ENCODE measurements at places on chromosomes 5 and 9.

DNA sequence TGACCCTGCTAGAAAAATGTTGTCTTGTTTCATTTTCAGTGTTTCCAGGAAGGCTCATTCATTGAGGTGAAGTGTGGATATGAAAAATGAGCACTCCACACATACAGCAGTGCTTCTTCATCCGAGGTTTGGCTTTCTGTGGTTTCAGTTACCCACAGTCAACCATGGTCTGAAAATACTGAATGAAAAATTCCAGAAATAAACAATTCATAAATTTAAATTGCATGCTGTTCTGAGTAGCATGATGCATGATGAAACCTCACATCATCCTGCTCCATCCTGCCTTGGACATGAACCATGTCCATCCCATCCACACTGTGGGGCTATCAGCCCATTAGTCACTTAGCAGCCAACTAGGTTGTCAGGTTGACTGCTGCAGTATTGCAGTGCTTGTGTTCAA lies 10.4 kb upstream of the SLC45A2 start:
- no peak for DNase-seq

- DNase-seq = no peak
Measured at GRCh38 chr5:19616701-19617215, 371.2 kb downstream of the CDH18 start.

- DNase-seq = no peak
Measured at GRCh38 chr9:130175355-130175754, 3.2 kb downstream of the NCS1 start.

DNA sequence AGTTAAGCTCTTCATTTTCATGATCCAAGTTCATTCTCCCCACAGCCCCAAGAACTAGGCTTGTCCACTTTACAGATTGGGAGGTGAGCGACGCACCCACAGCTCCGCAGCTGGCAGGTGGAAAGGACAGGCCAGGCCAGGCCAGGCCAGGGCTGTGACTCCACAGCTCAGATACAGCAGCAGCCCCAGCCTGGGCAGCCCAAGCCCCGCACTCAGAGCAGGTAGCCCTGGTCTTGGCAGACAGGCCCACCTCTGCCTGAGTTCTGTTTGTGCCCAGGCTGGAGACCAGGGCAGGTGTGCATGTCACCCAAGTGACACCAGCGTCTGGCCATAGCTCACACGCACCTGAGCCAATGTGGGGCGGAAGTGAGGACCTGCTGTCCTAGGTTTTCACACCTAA lies 124.7 kb downstream of the WNK2 start:
- DNase-seq = no peak

DNA sequence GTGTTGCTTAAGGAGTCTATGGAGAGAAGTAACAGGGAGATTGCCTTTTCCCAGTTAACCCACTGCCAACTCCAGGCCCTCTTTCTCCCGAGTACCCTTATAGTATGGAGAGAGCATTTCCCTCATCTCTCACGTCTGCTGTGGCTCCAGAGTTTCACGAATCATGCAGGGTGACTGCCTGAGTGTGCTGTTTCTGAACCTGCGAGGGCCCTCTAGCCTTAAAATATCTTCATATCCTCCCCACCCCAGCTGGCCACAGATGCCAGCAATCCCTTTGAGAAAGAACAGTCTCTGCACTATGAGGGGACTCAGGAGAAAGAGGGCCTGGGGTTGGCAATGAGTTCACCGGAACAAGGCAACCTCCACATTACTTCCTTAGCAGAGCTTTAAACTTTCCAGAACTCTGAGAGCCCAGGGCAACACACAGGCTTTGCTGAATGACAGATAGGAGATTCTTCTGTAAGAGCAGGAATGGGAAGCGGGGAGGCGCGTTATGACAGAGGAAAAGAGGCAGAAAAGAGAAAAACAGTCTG lies 81.6 kb upstream of the ANKH start:
- no peak for DNase-seq

GRCh38 chr9:86141843-86142242 lies 42.5 kb upstream of the GOLM1 start:
- DNase-seq = no peak

- DNase-seq = no peak
Measured at GRCh38 chr5:103424026-103424425, 138.6 kb downstream of the NUDT12 start.

- DNase-seq = no peak
Measured at GRCh38 chr9:90795084-90795483, 6.5 kb upstream of the SYK start.

GRCh38 chr9:7439355-7439995 lies 360.1 kb downstream of the DMAC1 start:
- DNase-seq = no peak

GRCh38 chr9:101326501-101326900 lies 58.3 kb downstream of the BAAT start:
- DNase-seq = peak; percentile 67

DNA sequence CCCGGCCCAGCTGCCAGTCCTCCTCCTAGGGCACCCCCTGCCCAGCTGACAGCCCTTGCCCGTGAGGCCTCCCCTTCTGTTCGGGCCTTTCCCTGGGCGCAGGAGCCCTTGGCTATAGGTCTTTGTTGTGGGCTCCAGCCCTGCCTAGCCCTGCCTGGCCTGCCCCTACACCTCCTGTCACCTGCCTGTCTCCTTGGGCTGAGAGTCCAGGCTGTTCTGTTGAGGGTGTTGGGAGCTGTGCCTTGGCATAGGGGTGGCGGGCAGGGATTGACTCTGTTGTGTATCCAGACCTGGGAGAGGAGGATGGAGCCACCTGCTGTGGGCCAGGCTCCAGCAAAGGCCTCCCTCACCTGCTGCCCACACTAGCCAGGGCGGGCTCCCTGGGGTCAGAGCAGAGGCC lies 11.6 kb downstream of the FCN2 start:
- no peak for DNase-seq

GRCh38 chr5:132480893-132481595 lies 9.5 kb downstream of the IRF1 start:
- DNase-seq = no peak

DNA sequence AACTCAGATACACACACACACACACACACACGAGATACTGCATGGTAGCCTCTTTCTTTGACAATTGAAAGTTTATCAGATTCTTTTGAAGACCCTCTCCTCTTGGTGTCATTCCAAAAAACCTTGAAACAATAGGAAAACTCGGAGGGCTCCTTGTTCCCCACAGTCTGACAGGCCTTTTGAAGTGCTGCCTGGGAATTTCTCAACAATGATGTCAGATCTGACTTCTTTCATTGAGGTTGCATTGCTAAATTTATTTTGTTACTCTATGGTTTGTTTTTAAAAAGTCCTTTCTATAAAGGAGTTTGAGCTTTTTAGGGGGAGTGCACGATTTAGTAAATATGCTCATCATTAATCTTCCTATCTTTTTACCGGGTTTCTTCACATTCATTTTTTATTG lies 583.9 kb downstream of the SEMA5A start:
- no peak for DNase-seq

DNA sequence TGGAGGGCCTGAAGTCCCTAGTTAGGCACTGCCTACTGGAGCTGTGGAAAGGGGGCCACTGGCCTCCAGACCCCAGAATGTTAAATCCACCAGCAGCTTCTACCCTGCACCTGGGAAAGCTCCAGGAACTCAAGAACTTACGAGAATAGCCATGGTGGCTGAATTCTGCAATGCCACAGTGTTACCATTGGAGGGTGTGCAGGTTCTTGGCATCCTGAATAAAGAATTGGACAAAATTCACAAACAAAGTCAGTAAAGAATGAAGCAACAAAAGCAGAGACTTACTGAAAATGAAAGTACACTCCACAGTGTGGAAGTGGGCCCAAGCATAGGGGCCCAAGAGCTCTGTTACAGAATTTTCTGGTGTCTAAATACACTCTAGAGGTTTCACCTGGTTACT lies 107.0 kb downstream of the PRDM9 start:
- no peak for DNase-seq

DNA sequence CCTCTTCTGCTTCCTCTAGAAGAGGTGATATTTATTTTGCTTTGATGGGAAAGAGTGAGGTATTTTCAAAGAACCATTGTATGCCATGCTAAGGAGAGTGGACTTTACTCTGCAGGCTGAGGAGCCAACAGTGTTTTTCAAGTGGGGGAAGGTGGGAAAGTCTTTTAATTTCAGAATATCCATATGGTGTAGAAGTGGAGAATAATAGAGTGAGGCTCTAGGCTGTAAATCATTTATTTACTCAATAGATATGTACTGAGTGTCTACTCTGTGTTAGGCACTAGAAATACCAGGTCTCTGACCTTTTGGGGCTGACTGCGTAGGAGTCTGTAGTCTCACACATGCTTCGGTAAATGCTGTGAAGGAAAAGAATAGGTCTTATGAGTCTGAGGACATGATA lies 30.7 kb upstream of the TENT2 start:
- no peak for DNase-seq

DNA sequence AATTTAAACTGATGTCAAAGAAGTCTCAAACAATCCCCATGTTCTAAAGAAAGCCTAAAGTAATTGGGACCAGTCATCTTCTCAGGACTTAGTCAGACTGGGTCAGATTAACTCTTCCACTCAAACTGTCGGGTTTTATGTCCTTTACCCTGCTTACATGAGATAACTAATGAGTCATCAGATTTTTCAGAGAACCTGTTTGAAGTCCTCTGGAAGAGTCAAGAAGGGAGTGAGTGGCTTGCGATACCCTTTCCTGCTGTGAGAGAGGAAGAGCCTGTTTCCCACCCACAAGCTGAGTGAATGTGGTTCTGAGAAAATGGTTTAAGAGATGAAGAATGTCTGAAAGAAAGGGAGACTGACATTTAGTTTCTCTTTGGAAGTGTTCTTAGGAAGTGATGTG lies 1866.7 kb upstream of the C9orf72 start:
- no peak for DNase-seq

DNA sequence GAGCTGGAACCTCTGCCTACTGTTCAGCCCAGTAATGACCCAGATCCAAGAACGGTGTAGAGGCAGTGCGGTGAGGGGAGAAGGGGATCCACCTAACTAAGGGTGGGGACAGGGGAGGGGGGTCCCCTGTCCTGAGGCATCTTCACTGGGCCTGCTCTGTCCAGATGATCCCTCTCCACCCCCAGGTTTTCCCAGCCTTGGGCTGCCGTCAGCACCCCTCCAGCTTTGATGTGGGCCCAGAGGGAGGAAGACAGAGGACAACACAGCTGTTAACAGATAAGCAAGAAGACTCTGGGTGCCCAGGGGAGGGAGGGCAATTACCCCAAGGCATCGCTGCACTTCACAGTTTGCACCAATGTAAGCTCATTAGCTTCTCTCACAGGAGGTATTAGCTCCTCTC lies 19.3 kb downstream of the BICD2 start:
- DNase-seq = no peak

DNA sequence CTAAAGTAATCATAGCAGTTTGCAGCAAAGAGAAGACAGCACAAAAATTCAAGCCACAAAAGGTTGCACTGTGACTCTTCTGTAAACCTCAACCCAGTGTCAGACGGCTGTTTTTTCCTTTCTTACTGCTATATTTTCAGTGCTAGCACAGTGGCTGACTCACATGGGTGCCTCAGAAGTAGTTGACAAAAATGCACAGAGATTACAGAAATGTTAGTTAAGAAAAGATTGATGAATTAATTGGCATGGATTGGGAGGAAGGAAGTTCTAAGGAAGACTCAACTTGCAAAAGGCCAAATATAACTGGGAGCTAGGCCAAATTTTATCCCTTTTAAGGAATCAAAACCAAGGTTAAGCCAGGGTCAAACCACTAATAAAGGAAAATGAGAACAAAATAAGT lies 43.7 kb upstream of the ITGA1 start:
- no peak for DNase-seq

DNA sequence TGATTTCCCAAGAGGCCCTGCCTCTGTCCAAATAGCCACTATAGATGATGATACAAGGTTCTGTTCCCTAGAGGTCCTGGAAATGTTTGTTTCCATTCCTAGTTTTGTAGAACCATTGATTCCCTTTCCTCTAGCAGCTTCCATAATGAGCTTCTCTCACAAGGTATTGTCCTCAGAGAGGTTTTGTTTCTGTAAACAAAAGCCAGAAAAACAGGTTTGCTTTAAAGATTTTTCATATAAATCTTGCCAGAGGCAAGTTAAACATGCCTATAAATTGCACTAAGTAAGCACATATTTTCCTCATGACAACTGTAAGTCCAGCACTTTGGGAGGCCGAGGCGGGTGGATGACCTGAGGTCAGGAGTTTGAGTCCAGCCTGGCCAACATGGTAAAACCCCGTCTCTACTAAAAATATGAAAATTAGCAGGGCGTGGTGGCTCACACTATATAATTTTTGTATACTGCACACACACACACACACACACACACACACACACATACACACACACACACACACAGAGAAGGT lies 1787.7 kb downstream of the EFNA5 start:
- no peak for DNase-seq

- DNase-seq = no peak
Measured at GRCh38 chr9:28471261-28471660, 898.0 kb upstream of the C9orf72 start.

DNA sequence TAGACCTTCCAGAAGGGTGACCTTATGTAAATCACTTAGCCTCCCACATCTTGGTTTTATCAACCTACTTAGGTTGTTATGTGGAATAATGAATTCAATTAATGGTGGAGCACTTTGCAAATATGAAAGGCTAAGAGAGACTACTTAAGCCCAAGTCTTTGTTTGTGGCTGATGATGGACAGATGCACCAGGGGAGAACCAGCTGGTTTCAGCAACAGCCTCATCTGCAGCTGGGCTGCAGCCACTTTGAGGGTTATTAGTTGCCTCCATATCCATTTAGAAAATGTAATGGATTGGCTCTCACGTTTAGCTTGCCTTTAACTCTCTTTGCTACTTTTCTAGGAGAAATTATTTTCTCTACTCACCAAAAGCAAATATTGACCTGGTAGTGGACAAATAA lies 146.6 kb downstream of the ESM1 start:
- DNase-seq = no peak

DNA sequence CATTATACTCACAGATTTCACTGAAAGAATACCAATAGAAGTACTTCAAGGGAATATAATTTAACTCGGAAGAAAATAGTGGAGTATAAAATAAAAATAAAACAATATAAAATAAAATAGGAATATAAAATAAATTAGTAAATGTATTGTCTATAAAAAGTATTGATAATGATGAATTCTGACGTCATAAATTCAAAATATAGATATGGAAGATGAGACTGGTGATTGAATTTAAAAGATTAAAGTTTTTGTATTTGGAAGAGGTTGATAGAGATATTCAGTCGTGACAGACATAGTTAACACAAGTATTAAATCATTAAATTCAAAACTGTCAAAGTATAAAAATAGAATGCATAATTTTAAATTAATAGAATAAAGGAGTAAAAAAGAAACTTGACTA lies 964.9 kb upstream of the C9orf72 start:
- DNase-seq = no peak

DNA sequence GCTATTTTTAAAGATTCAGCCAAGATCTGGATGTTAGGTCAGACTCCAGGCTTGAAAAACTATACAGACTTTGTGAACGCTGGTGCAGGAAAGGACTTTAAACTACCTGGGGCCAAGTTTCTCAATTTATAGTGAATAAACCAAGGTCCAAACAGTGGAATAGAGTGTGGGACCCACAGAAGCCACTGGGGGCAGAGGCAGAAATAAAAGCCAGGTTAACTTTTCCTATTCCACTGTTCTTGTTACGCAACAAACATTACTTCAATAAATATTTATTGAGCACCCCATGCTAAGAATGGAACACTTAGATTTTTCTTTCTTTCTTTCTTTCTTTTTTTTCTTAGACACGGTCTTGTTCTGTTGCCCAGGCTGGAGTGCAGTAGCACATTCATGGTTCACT lies 11.0 kb upstream of the HAVCR1 start:
- DNase-seq = no peak

GRCh38 chr9:133354766-133355165 lies 1.5 kb downstream of the SURF1 start:
- no peak for DNase-seq
